T-helper 2 cell treated with Interferon-gamma antibody and Interleukin-4, amounts not matched to agents 5 μg/mL and 100 μg/mL, for 36 hours (primary cell): ENCODE measurements at places on chromosomes 6 and 20.

DNA sequence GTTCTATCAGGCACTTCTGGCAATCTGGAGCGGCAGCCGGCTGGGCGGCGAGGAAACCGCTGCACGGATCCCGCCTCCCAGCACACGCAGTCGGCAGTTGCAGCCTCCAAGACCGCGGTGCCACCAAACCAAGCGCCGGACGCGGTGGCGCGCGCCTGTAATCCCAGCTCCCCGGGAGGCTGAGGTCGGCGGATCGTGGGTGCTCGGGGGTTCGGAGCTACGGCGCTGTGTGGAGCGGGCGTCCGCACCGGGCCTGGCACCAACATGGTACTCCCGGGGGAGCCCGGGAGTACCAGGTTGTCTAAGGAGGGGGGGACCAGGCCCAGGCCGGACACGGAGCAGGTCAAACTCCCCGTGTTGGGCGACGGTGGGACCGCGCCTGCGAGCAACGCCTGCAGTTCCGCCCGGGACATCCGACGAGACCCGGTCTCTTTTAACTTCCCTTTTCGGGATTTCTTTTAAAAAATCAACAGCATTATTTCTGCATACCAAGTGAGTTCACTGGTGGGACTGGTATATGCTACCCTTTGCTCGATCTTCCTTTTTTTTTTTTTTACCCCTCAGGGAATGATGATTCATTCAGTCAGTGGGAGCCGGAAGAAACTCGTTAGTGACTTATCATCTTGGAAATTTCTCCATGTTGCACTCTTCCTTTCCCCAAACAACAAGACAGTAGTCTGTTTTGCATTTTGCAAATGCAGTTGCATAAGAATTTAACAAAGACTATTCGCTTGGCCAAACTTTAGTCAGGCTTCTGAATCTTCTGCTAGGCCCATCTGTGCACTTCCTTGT is 27.6 kb downstream of the ZNF311 start:
- no peak for DNase-seq

DNA sequence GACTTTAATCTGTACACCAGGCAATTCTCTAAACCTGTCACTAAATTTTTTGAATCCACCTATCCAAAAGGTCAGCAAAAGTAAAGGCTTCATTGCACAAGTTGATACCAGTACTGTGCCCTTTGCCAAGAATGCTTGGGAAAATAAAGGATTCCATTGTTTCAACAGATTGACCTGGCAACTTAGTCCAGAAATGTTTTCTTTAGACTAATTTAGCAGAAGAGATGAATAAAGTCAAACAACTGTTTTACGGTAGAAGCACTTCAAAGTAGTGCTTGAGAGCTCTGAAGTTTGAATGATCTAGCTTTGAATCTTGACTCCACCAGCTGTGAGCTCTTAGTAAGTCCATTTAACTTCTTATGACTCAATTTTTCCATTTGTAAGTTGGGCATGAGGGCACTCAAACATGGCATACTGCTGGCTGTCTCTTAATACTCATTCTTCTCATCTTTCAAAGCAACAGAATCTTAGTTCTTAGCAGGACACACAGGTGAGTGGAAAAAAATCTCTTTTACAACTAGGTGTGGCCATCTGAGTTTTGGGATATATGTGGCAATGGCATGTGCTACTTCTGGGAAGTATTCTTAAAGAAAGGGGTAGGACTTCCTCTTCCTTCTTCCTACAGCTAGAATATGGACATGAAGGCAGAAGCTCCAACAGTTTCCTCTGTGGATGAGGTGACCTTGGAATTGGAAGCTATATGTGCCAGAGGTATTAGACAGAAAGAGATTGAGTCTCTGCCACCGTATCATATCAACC is 55.9 kb upstream of the LOC128125822 start:
- DNase-seq, result no peak

DNA sequence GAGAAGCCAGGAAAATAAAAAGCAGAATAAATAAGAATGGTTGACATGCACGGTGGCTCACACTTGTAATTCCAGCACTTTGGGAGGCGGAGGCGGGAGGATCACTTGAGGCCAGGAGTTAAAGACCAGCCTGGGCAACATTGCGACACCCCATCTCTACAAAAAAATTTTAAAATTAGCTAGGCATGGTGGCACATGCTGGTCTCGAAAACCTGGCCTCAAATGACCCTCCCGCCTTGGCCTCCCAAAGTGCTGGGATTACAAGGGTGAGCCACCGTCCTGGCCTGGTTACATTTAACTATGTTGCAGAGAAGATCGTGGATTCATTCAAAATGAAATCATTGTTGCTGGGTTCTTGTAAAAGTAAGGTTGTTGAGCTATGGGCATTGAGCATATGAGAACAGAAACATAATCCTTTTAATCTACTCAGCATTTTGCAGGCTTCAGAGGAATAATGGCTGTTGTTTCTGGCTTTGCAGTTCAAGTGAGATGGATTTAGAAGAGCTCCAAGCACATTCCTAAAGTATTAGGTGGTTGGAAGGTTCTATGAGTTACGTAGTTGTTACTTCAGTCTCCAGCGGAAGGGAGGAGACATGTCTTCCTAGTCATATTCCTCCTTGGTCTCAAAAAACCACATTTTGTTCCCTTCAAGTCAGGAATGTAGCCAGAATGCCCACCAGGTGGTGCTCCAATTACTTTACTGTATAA is 45.6 kb upstream of the RAB23 start:
- no peak for DNase-seq

DNA sequence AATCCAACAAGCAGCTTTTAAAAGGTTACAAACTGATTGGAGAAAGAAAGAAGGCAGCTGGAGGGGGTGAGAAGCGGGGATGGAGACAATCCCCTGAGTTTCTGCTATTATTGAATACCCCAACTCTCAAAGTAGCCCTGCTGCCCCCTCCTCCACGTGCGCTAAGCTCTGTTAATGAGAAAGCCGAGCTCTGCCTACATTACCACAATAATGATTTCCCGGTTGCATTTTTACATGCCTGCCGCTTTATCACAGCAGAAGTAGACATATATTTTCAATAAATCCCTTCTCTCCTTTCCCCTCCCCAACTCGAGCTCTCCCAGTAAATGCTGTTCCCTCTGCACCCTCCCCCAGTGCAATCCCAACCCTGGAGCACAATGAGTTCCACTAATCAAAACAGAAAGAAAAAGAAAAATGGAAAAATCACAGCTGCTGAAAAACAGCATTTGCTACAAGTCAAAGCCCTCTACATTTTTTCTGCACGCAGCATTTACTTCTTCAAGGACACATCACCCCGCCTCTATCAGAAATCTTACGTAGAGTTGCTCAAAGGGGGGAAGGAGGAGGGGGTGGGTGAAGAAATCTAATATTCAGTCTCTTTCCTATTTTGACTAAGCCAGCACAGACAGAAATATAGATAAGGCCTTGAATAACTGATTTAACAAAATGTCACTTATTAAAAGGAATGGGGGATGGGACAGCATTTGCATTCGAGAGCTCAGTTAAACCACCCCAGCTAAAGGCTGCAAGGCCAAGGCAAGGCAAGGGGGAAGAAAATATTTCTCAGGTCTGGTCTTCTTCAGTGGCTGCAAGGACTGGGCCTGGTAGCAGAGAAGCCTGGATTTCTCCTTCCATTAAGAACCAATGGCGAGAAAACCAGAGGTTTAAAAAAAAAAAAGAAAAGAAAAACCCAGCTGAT is 10.7 kb downstream of the TRERF1 start:
- DNase-seq, result no peak

DNA sequence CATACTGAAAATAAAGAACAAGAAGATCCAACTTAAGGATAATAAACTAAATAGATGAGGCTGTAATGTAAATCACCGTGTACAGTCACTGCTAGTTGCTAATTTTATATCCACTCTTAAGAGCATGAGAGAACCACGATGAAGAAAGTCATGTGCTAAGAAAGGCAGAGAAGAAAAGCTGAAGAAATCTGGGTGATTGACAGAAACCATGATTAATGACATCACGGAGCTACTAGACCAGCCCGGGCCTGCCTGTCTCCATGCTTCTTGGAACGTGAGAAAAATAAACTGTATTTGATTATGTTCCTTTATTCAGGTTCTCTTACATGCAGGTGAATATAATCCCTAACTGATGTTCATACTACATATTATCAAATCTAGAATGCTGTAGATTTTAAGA is 84.2 kb upstream of the E2F3 start:
- DNase-seq, result no peak

GRCh38 chr6:142045380-142046278 is 87.1 kb upstream of the GJE1 start:
- DNase-seq, result no peak

GRCh38 chr20:23159947-23160318 is 73.8 kb upstream of the CD93 start:
- no peak for DNase-seq

- DNase-seq, result no peak
These were observed 105.8 kb downstream of the EPM2A start for GRCh38 chr6:145629478-145629877.

DNA sequence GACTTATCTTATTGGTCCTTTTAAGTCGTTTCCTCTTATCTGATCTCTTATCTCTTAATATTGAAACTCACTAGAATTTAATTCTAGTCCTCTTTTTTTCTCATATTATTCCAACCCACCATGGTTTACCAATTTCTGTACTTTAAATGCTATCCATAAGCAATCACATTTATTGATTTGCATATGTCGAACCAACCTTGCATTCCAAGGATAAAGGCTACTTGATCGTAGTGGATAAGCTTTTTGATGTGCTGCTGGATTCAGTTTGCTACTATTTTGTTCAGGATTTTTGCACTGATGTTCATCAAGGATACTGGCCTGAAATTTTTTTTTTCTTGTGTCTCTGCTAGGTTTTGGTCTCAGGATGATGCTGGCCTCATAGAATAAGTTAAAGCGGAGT is 7.7 kb downstream of the DEFB125 start:
- no peak for DNase-seq

DNA sequence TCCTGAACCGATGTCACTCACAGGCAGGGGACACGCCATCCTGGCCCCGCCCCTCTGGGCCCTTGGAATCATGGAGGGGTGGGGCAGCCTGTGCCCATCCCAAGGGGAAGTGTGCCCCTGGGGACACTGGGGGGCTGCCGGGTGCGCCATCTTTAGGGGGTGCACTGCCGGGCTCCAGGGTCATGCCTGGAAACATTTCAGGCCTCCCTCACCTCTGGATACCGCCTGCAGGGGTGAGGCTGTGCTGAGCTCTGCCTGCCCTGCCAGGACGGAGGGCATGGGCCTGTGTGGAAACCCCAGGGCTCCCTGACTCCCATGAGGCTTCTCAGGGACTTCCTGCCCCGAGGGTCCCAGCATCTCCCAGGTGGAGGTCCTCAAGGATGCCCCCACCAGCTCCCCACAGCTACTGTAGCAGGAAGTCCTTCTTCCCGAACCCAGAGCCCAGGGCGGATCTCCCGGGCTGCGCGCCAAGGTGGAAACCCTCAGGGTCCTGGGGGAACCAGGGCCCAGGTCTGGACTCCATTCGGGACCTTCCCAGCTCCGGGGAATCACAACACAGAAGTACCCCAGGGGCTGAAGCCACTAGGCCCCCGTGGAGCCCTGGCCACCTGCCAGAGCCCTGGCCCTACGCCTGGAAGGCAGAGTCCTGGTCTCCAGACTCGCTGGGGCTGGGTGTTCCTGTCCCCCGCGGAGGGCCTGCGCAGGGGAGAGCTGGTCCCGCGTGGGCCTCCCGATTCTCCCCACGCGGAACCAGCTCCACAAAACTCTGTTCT is 15.6 kb downstream of the CHRNA4 start:
- DNase-seq, result no peak

GRCh38 chr20:61805781-61806180 is 259.9 kb downstream of the TAF4 start:
- no peak for DNase-seq

DNA sequence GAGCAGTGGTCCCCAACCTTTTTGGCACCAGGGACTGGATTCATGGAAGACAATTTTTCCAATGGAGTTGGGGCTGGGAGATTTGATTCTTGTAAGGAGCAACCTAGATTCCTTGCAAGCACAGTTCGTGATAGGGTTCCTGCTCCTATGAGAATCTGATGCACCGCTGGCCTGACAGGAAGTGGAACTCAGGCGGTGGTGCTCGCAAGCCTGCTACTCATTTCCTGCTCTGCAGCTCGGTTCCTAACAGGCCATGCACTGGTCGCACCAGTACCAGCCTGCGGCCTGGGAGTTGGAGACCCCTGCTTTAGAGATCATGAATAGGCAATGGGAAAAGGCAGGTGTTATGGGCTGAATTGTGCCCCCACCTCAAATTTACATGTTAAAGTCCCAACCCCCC is 131.2 kb downstream of the PFDN4 start:
- DNase-seq, result no peak

DNA sequence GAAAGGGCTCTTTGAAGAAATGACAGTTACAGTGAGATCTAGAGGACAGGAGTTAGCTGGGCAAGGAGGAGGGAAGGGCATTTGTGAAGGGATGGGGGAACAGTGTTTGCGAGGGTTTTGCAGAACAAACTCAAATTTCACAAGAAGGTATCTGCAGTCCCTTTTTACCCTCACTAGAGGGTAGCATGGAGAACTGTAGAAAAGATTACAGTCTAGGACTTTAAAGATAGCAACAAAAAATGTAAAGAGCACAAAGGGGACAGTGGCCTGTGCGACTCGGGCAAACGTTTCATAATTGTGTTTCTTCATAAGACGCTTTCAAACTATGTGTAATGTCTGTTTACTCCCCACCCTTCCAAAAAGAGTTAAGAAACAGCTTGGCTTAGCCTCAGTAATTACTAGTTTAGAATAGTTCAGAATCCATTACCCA is 21.2 kb upstream of the ASXL1 start:
- DNase-seq, result no peak

- DNase-seq, result no peak
These were observed 20.9 kb upstream of the PI3 start for GRCh38 chr20:45153752-45154151.

DNA sequence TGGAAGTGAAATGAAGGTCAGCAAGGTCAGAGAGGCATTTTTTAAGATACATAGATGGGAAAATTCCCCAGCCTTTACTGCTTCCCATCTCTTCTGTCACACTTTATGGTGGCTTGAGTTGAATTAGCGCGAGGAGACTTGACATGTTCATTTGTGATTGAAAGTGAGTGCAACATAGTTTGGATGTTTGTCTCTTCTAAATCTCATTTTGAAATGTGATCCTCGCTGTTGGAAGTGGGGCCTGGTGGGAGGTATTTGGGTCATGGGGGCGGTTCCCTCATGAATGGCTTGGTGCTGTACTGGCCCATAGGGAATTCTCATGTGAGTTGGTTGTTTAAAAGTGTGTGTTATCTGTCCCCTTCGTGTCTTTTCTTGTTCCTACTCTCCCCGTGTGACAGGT is 237.2 kb downstream of the CDKAL1 start:
- no peak for DNase-seq

GRCh38 chr6:1381481-1382330 is 7.7 kb upstream of the FOXF2 start:
- DNase-seq, result peak; percentile 48

DNA sequence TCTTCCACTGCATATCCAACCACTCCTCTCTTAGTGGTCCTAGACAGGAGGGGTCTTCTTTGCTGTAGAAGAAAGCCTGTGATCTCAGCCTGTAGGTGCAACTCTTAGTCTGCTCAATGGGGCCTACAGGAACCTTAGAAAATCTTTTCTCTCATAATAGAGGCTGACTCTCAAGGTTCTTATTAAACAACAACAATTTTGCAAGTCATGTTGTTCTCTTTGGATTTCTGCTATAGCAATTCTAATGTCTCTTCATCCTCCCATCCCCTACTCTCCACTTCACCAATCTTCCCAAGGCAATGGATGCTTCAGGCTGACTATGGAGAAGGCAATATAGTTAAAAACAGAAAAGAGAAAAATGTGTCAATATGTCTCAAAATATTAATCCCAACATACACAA is 40.8 kb upstream of the SPTLC3 start:
- no peak for DNase-seq

GRCh38 chr20:24160563-24161281 is 172.1 kb upstream of the GGTLC1 start:
- DNase-seq, result no peak

- DNase-seq, result no peak
These were observed 292.2 kb upstream of the JAG1 start for GRCh38 chr20:10965936-10966470.
